ENCODE measurements at places on chromosomes 2 and 18. TPM values are rescaled to one million over a fixed set of nuclear protein-coding genes. Genes with fewer than 3 reads are reported as not detected.
A peak's percentile ranks its signal among the peaks of the same experiment; 100 is the strongest.

DNA sequence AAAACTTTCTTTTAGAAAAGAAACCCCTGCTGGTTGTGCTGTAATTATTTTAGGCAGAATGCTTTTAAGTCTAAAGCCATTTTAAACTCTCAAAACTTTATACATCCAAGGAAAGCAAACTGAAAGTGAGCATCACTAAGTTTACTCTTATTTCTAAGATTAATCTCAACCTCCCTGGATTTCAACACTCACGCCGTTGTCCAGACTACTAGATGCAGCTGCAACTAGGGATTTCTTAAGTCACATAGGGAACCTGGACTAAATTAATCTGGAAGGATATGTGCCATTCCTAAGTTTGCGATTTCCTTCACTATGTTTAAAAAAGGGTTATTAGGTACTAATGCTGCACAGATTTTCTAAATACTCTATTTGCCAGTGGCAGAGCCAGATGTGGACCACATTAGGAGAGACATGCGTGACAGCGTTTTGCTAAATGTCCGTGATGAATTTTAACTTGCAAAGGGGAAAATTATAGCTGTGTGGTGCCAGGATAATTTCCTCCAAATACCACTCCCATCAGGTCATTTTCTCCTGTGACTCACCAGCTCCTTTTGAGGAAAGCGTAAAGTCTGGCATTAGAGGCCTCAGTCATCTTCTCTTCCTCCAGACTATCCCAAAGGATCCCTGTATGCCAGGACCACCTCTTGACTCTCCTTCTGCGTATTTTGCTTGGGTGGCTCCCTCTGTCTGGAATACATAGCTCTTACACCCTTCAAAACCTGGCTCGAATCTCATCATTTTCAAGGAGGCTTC, 143.7 kb downstream of the ATL2 start:
- DNase-seq: no peak
- H3K4me1 ChIP-seq: no peaks in the 10 kb centered on the region
- H3K4me3 ChIP-seq: no peak overlapping the region

DNA sequence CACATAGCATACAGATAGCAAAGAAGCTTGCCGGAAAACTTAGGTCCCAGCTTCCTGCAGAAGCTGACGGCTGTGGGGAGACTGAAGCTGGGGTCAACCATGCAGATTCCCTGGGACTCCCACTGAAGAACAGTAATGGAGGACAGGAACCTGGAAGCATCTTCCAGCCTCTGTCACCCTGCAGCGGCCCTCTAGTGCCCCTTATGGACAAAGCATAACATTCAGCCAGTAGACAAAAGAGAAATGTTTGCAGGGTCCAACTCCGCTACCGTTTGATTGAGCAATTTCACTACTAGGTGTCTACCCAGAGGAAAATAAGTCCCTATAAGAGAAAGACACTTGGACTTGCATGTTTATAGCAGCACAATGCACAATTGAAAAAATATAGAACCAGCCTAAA, 460.6 kb downstream of the CNTNAP5 start:
- H3K27me3 ChIP-seq: no peaks in the 10 kb centered on the region
- no peaks in the 10 kb centered on the region for H3K4me1 ChIP-seq
- H3K36me3 ChIP-seq: no peaks in the 10 kb centered on the region
- no peak overlapping the region for H3K27ac ChIP-seq

DNA sequence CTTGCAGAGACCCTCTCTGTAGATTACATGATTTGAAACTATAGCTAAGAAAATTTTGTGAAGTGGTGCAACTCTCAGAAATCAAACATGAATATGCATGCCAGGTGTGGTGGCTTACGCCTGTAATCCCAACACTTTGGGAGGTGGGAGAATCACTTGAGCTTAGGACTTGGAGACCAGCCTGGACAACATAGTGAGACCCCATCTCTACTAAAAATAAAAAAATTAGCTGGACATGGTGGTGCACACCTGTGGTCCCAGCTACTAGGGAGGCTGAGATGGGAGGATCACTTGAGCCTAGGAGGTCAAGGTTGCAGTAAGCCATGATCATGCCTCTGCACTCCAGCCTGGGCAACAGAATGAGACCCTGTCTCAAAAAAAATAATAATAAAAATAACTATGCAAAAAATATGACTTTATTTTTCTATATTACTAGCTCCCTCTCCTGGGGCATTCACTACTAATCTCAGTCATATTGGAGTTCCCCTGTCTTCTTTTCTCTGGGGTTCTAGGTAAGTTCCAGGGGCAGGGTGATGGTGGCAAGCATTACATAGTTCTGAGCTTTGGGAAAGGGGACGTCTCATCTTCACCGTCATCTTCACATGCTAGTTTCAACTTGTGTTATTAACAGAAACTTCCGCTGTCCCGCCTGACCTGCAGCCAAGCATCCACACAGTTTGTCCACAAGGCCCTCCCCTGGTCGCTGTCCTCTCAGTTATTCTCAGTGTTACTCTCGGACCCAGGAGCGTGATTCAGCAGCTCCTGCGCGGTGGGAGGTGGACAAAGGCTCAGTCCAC, 96.8 kb upstream of the MBOAT2 start:
- H3K27ac ChIP-seq: no peak overlapping the region
- peaks cover 8% of the 10 kb centered on the region for H3K4me1 ChIP-seq
- DNase-seq: no peak
- no peaks in the 10 kb centered on the region for H3K36me3 ChIP-seq

SPRED2 gene
- 7.9 TPM for total RNA-seq

ERFE gene
- 1.1 TPM for total RNA-seq

DSG1 gene
- total RNA-seq: not detected

- H3K4me1 ChIP-seq: no peaks in the 10 kb centered on the region
- no peaks in the 10 kb centered on the region for H3K36me3 ChIP-seq
- no peak overlapping the region for H3K4me3 ChIP-seq
- H3K27ac ChIP-seq: no peak overlapping the region
- DNase-seq: no peak
- H3K27me3 ChIP-seq: no peaks in the 10 kb centered on the region
Observed at GRCh38 chr18:60189856-60190255, 182.7 kb downstream of the MC4R start.

DNA sequence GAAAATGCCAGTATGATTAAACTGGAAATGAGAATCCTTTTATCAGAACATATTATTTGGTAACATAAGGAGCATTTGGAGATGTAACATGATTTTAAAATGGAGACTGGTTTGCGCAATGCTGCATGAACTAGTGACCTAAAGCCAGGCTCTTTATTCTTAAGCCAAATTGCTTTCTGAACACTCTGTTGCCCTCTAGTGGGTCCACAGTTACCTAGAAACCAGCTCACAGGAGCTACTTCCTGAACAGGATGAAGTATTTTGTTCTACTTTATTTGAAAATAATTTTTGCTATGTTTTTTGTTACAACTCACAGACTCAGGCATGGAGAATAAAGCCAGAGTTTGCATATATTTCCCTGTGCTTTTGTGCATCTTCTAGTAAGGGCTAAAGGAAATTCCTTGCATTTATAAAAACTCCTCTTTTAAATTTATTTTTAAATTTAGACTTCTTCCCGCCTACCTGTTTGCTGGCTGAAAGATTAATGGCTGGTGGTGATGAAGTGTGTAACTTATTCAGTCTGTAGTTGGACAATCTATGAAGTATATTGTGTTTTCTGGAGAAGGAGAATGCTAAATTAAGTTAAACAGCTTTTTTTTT, 146.7 kb downstream of the PARD3B start:
- H3K4me3 ChIP-seq: no peak overlapping the region
- no peaks in the 10 kb centered on the region for H3K36me3 ChIP-seq
- peaks cover 14% of the 10 kb centered on the region for H3K27me3 ChIP-seq
- DNase-seq: no peak
- H3K27ac ChIP-seq: no peak overlapping the region

DNA sequence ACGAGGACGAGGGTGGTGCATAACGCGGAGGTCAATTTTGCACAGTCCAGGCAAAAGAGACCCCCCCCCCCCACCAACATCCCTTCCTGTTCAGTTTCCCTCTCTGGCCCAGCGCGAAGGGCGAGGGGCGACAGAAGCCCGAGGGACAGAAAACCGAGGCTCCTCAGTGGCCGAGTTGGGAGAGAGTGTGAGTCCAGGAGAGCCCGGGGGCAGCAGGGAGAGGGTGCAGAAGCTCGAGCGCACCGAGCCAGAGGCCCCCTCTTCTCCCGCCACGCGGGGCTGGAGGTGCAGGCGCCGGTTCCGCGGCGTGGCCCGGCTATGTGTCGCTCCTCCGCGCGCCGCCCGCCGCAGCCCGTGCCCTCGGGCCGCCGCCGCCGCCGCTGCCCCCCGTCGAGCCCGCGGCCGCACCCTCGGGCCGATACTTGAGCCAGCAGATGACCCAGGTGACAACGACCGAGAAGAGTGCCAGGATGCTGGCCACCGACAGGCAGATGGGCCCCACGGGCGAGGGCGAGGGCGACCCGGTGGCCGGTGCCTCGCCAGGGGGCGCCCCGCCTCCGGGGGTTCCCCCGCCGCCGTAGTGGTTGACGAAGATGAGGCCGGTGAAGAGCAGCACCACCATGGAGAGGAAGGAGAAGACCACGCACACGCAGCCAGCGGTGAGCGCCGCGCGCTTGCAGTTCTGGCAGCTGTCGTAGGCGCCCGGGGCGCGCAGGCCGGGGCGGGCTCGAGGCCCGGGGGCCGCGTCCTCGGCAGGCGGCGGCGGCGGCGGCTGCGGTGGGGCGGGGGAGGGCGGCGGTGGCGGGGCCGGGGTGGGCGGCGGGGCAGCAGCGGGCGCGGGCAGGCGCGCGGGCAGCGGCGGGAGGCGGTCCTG, 20.2 kb upstream of the PAX3 start:
- peaks cover 12% of the 10 kb centered on the region for H3K4me1 ChIP-seq
- H3K27ac ChIP-seq: no peak overlapping the region
- DNase-seq: no peak
- H3K4me3 ChIP-seq: peak overlapping the region; percentile 74
- H3K36me3 ChIP-seq: no peaks in the 10 kb centered on the region

DNA sequence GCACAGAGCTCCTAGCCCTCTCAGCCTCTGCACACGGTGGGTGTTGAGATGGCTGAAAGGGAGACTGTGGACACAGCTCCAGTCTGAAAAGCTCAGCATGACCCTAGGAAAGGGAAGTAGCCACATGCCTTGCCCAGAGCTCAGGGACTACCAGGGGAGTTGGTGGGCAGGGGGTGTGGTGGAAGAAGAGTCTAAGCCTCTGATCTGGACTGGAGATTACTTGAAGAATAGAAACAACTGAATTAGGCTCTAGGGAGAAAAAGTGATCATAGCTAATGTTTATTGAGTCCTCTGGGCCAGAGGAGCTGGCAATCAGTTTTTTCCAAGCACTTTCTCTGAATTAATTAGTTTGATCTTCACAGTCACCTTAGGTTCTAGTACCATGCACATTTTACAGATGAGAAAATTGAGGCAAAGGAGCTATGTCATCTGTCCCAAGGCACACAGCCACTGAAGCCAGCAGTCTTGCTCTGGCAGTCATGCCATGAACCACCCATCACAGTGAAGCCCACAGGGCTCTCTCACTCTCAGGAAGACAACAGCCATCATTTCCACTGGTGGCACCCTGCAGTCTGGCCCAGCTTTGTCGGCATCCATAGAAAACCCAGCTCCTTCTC, 10.3 kb downstream of the SDC1 start:
- no peaks in the 10 kb centered on the region for H3K36me3 ChIP-seq
- no peak overlapping the region for H3K4me3 ChIP-seq
- DNase-seq: no peak

DNA sequence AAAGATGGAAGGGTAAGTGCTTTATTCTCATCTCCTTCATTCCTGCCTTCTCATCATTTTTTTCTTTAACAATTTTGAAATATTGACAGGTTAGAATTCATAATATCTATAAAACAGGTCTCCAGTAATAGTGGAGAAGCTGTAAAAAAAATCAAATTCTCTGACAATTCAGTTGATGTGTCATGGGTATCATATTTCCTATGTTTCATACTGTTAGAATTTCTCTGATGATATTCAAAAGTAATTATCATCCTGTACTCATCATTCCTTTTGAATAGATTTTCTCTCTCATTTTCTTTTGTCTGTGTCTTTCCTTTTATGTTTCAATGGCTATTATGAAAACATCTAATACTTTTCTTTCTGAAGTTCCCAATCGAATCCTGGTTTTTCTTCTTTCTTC, 97.7 kb downstream of the CPS1 start:
- H3K27ac ChIP-seq: no peak overlapping the region
- H3K36me3 ChIP-seq: no peaks in the 10 kb centered on the region
- no peak for DNase-seq
- no peaks in the 10 kb centered on the region for H3K27me3 ChIP-seq

UGT1A9 gene
- not detected for total RNA-seq

DNA sequence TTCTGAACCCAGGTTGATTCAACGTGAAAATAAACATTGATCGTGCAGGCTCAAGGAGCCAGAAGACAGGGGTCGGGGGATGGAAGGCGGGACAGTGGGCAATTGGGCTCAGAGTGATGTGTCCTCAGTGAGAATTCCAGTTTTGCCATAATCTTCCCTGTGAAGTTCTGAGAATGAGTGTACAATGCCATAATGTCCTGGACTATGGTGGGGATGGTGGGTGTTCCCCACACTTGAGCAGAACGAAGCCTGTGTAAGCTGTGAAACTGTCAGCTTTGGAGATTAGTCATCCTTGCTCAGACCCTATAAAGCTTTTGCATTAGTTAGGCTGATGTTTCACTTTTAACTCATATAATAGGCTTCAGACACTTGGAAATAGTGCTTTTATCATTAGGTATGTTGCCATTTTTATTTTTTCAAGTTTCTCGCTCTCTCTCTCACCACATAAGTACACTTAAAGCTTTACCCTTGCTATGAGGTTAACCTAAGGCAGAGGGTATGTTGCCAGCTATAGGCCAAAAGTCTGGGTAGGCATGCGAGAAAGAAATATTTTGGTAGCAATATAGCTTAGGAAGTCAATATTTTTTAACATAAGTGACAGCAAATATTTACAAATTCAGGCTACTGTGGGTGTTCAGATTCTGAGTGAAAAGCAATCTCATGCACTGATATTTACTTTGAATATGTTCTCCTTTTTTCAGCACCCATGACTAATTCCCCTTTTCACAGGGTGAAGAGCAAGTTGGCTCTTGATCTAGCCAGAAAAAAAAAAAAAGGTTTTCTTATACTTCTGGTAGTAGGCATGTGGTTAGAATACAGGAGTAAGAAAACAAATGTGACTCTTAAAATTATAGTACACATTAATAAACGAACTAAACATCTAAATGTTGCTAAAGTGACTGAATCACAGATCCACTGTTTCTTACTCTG, 47.2 kb downstream of the CDC42EP3 start:
- H3K27ac ChIP-seq: peak overlapping the region; percentile 30
- no peaks in the 10 kb centered on the region for H3K36me3 ChIP-seq

DNA sequence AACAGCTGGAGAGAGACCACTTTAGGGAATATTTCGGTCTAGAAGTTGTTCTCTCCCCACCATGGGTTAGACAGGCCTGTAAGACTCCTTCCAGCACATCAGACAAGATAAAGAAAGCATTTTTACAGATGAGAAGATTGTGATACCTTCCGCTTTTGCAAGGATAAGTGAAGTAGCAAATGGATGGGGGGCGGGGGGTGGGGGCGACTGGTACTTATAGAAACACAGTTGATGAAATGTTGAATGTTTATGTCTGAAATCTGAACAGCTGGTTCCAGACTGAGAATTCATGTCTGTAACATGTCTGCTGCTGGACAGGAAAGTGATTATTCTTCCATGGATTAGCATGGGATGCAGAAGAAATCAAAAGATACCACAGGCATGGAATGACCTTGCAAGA, 90.5 kb upstream of the FN1 start:
- no peaks in the 10 kb centered on the region for H3K36me3 ChIP-seq
- DNase-seq: no peak
- H3K4me1 ChIP-seq: no peaks in the 10 kb centered on the region
- H3K27me3 ChIP-seq: no peaks in the 10 kb centered on the region
- H3K27ac ChIP-seq: no peak overlapping the region
